ENCODE measurements at places on chromosomes 7 and 10. TPM values are rescaled to one million over a fixed set of nuclear protein-coding genes. Genes with fewer than 3 reads are reported as not detected.

- no peak for DNase-seq
Measured at GRCh38 chr7:80774843-80775242, 136.4 kb downstream of the CD36 start.

- DNase-seq: no peak
Measured at GRCh38 chr10:13891128-13892000, 304.6 kb downstream of the PRPF18 start.

DNA sequence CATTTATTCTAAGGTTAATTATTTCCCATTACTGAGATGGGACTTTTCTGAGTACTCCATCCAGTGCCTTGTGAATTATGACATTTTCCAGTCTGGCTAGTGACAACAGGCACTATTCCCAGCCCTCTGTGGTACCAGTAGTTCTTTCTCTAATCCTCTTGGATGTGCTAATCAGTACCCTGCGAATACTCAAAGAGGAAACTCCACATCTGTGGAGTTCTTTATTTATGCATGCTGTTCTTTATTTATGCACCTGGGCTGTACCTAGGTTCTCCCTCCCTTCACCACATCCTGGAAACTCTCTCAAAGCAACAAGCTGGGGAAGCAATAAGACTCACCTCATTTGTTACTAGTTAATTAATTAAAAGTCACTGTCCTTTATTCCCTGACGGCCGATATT is 83.5 kb downstream of the TSPAN12 start:
- no peak for DNase-seq

- peak; percentile 34 for DNase-seq
Measured at GRCh38 chr10:121113385-121113696, 262.2 kb downstream of the WDR11 start.

Gene GBX1
- 0.86 TPM for total RNA-seq

Measured in HCT116 (cell line).